ENCODE measurements at places on chromosomes 6 and 20.

- no peak for DNase-seq
Measured at GRCh38 chr20:63082308-63082938, 75.7 kb upstream of the BHLHE23 start.

- no peak for DNase-seq
Measured at GRCh38 chr6:2554651-2555260, 196.0 kb downstream of the MYLK4 start.

DNA sequence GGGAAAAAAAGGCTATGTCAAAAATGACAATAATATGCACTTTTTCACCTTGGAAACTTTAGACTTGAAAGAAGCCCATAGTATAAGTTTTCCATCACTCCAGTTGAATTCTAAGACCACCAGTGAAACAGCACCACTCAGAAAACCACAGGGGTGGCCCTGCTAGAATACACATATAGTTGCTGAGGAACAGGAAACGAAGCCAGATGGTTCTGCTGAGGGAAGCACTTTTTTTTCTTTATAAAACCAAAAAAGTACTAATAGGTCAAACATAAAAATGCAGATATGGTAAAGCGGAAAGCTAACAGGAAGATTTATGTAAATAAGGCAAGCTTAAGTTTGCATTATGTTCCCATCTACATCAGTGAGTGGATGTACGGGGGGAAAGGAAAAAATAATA lies 303.9 kb downstream of the FOXC1 start:
- no peak for DNase-seq

DNA sequence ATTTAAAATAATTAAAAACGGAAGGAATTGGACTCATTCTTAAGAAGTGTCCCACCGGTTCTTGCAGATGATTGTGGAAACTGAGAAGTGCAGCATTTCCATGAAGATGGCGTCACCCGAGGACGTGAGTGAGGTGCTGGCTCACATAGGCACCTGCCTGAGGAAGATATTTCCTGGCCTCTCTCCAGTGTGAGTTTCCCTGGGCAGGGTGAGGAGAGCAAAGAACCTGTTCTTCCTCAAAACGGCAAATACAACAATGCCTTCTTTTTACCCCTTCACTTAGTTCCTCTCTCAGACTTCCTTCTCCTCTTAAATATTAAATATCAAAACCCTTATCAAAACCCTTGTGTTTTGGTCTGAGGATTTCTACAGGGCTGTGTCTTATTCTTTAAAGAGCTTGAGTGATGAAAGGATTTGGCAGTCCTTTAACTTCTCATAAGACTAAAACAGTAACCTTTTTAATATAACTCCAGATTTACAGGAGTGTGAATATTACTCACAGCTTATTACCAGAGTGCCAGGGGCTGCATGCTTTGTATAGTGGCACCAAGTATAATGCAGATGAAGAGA lies 156.3 kb downstream of the CARMIL1 start:
- no peak for DNase-seq

- no peak for DNase-seq
Measured at GRCh38 chr6:137033828-137034227, 10.9 kb downstream of the IL20RA start.

GRCh38 chr6:147055821-147056392 lies 148.3 kb upstream of the STXBP5 start:
- DNase-seq, result no peak

DNA sequence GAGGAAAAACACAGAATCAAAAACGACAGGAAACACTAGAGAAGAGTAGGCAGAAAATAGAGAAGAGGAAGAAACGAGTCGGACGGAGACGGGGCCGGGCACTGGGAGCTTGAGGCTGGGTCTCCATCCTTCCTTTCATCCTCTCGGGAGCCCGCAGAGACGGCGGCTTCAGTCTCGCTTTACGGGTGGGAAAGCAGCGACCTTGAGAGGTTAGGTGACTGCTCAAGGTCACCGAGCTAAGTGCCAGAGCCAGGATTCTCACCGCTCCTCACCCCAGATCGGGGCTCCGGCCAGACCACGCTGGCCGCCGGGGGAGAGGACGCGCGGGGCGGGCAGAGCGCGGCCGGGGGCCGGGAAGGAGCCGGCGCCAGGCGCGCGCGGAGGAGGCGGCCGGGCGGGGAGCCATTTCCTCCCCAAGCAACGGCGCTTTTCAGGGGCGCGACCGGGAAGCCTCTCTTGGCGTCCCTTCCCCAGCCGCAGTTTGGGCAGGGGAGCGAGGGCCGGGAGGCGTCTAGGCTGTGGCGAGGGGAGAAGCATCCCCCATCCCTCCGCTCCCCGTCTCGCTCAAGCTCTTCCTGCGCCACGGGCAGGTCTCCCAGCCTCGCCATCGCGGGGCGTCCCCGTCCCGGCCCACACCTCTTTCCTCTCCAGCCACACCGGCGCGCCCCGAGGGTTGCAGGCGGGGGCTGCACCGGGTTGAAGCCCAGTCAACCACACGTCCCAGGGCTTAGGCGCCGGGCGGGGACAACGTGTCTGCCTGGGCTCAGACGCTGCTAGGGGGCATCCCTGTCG lies 24.1 kb upstream of the MAP3K7 start:
- DNase-seq, result no peak

DNA sequence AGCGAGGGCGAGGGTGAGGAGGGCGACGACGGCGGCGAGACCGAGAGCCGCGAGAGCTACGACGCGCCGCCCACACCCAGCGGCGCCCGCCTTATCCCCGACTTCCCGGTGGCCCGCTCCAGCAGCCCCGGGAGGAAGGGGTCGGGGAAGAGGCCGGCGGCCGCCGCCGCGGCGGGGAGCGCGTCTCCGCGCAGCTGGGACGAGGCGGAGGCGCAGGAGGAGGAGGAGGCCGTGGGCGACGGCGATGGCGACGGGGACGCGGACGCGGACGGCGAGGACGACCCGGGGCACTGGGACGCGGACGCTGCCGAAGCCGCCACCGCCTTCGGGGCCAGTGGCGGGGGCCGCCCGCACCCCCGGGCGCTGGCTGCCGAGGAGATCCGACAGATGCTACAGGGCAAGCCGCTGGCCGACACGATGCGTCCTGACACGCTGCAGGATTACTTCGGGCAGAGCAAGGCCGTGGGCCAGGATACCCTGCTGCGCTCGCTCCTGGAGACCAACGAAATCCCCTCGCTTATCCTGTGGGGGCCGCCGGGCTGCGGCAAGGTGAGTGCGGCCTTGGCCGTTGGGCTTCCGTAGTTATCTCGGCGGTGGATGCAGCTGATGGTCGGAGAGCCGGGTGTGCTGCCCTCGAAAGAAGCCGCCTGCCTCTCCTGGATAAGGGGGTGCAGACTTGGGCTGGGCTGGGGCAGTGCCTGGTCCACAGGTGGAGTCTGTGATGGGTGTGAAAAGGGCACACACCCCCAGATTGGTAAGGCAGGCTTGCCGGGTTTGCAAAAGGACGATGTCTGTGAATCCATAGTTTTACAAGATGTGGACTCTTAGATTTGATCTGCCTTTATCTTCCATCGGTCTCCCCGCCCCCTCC lies 938 bp downstream of the WRNIP1 start:
- DNase-seq, result no peak

- DNase-seq, result no peak
Measured at GRCh38 chr6:77264970-77265369, 198.3 kb downstream of the HTR1B start.

- DNase-seq, result no peak
Measured at GRCh38 chr20:23000232-23000947, 34.7 kb upstream of the SSTR4 start.

GRCh38 chr6:161319231-161319630 lies 45.4 kb upstream of the AGPAT4 start:
- no peak for DNase-seq

DNA sequence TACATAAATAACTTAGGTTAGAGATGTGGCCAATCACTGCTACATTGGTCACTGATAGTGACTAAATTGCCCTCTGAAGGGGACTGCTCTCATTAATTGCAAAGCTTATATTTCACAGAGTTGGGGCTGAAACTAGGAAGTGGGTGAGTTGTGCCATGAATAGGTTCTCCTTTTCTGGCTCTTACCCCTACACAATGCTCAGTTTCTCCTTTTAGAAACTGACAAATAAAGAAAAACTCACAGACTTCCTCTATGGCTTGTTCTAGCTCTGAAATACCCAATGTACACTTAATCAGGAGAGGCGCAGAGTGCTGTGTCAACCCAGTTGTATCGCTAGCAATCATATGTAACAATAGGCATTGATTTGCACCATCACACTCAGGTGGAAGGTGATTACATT lies 41.2 kb upstream of the PROKR2 start:
- DNase-seq, result no peak

- no peak for DNase-seq
Measured at GRCh38 chr20:51573576-51574243, 31.2 kb upstream of the NFATC2 start.

- DNase-seq, result no peak
Measured at GRCh38 chr6:117729613-117730012, 54.3 kb downstream of the NUS1 start.

DNA sequence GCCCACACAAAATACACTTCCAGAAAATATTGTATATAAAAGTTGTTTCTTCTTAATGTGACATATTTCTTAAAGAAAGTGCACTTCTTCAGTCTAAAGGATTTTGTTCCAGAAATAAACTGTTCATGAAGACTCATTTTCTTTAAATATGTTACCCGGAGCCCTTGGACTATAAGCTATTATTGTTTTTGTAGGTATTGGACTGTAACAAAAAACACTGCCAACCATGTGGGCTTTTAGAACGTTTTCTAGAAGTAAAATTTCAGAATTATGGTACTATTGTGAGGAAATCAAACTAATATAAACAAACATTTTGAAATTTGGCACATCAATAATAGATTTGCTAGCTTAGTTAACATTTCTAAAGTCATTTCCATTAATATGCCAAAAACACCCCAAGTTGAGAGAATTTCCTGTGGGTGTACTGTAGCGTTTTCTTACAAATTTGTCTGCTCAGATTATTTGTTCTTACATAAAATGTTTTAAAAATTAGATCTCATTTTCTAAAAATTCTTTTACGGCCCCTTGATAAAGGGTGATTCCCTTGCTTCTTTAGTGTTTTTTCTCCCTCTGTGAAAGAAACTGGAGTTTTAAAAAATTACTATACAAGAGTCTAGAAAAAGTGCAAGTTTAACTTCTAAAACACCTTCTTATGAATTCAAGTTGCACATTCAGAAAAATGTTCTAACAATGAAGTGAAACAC lies 3.4 kb downstream of the NKX2-4 start:
- DNase-seq, result no peak

DNA sequence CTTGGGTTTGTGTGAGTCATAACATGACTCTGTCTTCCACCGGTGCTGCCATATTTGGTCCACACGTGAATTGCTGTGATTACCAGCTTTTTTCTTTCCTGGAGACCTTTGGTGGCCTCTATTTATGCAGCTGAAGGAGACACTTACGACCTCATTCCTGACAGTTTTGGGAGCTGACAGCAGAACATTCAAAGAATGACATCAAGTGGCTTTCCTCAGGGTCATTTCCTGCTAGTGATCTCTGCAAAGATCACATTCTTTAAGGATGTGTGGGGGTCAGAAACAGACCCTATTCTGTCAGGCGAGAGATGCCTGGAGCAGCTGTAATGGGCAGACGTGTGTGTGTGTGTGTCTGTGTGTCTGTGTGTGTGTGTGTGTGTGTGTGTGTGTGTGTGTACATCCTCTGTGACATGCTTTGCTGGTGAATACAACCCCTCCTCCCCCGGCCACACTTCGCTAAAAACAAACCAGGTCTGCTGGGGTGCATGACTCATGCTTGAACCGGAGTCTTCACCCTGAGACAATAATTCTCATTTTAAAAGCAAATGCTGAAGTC lies 115.6 kb downstream of the TMEM170B start:
- peak; percentile 42 for DNase-seq

GRCh38 chr6:140071601-140072062 lies 697.2 kb upstream of the CITED2 start:
- DNase-seq, result no peak

GRCh38 chr6:45803071-45803470 lies 212.6 kb downstream of the CLIC5 start:
- no peak for DNase-seq

DNA sequence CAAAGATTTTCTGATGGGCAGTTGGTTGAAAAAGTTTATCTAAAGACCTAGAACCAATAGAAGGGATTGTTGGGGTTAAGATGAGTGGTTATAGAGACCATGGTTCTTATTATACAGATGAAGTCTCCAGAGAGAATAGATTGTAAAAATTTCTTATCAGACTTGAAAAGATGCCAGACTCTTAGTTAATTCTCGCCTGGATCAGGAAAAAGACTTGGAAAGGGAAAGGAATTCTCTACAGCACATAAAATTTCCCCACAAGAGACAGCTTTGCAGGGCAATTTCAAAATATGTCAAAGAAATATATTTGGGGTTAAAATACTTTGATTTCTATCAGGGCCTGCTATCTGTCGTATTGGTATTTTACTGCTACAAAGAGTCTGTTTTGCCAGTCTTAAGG lies 582.6 kb downstream of the UTRN start:
- no peak for DNase-seq

- no peak for DNase-seq
Measured at GRCh38 chr20:4670469-4670868, 51.2 kb upstream of the PRND start.

GRCh38 chr20:61129311-61129710 lies 122.8 kb upstream of the CDH4 start:
- DNase-seq, result no peak

DNA sequence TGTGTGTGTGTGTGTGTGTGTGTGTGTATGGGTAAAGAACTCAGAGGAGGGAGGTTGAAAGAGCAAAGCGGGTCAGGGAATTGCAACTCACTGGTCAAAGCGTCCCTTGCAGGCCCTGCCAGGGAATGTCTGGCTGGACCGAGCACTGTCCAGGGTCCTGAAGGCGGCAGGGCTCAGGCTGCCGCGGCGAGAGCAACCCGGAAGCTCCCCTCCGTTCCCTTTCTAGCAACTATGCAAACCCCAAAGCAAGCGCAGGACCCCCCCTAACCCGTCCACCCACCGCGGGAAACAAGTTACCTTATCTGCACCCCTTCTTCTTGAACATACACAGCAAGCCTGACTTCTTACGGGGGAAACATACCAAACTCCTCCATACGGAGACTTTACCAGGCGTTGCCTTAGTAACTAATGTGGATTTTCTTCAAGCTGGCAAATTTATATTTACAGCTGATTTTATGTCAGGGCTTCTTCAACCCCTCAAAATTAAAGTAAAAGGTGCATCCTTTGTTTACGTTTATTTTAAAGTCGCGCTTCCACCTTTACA lies 538 bp upstream of the GRM1 start:
- no peak for DNase-seq

GRCh38 chr20:48294196-48294595 lies 508.9 kb upstream of the SULF2 start:
- DNase-seq, result no peak

GRCh38 chr20:38673725-38674091 lies 50.6 kb upstream of the SLC32A1 start:
- DNase-seq, result no peak

DNA sequence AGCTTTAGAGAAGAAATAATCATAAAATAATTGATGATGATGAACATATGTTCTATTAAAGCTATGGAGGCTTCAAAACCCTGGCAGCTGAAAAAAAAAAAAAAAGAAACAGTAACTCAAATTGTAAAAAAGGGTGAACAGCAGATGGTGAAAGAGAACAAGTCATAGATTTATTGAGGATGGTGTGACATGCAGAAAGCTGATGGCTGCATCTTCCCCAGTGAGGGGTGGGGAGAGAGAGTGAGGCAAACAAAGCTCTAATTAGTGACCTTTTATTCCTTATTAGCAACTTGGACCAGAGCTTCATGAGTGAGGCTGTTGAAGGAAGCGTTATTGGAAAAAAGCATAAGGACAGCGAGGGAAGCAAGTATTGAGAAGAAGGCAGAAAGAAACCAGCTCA lies 191.7 kb downstream of the EDN1 start:
- no peak for DNase-seq

GRCh38 chr6:142692942-142693341 lies 252.0 kb downstream of the HIVEP2 start:
- peak; percentile 59 for DNase-seq

- DNase-seq, result no peak
Measured at GRCh38 chr20:36102809-36103596, 51.5 kb upstream of the EPB41L1 start.

- no peak for DNase-seq
Measured at GRCh38 chr6:65948062-65948461, 241.0 kb upstream of the EYS start.

Measured in activated CD4-positive, CD25-positive, alpha-beta regulatory T cell (primary cell).